ENCODE measurements at places on chromosomes 5 and 9.

DNA sequence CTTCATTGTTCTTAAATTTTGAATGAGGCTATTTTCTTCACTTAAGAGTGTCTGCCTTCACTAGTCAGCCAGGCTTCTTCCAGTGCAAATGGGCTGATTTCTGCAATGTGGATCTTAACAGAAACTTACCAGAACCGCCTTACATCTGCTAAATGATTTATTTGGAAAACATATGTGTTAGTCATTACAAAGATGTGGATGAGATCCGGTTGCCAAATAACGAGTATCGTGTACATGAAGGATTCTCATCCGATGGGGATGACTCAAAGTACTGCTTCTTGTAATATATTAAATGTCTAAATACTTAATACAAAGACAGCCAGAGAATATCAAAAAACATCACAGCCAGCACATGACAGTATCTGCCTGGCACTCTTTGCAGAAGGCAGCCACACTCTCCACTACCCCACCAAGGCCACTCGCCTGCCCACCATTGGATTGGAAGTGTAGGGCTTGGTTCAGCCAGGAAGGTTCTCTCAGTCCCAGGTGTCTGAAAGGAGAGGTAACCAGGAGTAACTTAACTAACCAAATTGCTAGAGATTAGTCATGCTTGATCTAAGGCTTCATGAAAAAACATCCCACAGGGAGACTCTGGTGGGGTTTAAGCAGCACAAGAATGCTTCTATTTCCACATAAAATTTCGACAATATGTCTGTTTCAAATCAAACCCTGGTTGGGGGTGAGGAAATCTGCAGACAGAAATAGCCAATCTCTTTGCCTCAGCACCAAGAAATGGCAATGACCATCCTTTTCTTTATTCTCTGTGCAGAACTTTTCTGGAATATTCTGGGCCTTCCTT is 174.8 kb downstream of the GADD45G start:
- no peak for DNase-seq

DNA sequence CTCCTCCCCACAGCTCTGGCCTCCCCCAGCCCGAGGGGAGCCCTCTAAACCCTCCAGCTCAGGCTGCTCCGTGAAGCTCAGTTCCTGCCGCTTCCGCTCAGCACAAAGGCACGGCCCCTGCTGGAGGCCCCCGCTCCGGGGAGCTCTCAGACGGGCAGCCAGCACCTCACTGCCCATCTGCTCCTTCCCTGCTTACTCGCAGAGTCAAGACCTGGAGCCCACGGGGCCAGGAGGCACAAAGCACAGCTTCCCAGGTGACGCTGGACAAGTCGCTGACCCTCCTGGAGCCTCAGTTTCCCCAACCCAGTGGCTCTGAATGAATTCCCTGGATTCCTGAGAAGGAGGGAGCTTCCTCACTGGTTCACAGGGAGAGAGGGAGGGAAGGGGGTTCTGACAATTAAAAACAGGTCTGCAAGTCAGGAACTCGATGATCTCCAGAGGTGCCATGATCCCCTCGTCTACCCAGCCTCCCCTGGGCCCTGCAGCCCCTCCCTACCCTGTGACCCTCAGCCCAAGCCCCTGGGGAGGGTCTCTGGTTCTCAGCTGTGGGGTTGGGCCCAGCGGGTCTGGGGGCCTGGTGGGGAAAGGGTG is 36.2 kb downstream of the VAV2 start:
- no peak for DNase-seq

GRCh38 chr5:82910905-82911304 is 166.3 kb downstream of the TMEM167A start:
- DNase-seq: no peak

- no peak for DNase-seq
Observed at GRCh38 chr5:84783003-84783402, 398.3 kb upstream of the EDIL3 start.

DNA sequence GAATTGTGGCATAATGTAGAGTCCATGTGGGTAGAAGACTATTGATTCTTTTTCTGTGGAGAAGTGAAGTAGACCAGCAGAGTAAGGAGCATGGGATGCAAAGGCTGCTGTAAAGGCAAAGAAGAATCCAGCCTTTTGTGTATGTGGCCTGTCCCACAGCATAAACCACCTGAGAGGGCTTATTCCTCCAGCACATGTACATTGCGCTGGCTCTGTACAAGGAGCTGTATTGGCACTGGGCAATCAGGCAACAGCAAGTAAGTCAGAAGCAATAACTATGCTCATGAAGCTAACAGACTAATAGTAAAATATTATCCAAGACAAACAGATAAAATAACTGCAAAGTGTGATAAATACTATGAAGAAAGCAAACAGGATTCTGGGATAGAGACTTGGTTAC is 86.2 kb downstream of the LURAP1L start:
- DNase-seq: no peak

DNA sequence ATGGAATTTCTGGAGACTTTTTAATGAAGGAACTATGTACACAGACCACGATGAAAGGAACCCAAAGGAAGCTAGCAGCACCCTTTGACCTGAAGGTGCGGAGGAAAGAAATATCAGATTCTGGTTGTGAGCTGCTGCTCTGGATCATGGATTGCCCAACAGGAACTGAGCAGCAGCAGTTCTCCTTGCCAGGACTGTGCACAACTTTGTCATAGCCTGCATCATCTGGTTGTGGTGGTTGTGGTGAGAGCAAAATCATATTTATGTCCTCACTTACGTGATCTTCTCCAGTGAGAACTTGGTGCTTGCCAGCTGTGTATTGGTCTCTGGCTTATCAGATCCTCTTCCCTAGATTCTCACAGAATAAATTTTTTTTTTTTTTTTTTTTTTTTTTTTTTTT is 70.7 kb upstream of the LPAR1 start:
- DNase-seq: no peak

- no peak for DNase-seq
Observed at GRCh38 chr5:13704396-13704795, 240.1 kb downstream of the DNAH5 start.

DNA sequence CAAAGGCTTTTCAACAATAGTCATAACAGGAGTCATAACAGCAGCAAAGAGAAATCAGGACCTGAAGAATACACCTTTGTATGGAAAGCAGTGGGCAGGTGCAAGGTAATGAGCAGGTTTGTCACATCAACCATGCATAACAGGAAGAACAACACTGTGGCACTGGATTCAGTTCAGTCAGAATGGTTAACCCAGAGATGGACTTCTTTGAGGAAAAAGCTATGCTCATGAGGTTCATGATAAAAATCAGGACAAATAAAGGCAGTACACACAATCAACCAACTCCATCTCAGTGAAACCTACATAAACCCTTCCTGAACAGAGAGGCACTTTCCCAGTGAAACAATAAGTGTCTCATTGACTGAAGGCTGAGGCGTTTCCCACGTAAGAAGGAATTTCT is 27.0 kb downstream of the ABITRAM start:
- DNase-seq: no peak

GRCh38 chr5:170430866-170431437 is 41.8 kb upstream of the KCNMB1 start:
- no peak for DNase-seq

DNA sequence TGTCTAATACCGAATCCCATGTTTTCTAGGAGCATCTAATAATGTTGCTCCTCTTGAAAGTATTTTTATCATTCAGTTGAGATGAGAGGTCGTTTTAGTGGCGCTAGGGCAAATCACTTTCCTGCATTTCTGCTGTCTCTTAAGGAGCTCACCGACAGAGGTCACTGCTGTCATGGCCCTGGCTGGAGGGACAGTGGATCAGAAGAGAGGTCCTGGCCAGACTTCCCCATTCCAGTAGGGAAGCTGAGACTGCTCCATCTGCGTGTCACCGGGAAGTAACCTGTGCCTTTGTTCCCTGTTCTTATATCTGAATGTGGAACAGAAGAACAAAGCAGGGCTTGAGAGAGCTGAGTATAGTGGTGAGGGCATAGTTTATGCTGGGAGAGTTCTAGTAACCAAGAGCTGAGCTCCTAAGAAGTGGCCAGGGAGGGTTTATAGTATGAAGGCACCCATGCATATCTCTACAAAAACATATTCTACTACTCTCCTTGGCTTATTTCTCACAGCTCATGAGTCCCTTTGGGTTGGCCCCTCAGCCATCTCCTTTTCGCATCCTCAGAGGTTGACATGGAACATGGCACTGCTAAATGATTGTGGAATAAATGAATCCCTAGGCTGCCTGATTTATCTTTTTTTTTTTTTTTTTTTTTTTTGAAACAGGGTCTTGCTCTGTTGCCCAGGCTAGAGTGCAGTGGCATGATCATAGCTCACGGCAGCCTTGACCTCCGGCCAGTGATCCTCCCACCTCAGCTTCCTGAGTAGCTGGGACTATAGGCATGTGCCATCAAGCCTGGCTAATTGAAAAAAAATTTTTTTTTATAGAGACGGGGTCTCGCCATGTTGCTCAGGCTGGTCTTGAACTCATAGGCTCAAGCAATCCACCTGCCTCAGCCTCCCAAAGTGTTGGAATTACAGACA is 27.2 kb downstream of the ATP6V0E1 start:
- DNase-seq: no peak

DNA sequence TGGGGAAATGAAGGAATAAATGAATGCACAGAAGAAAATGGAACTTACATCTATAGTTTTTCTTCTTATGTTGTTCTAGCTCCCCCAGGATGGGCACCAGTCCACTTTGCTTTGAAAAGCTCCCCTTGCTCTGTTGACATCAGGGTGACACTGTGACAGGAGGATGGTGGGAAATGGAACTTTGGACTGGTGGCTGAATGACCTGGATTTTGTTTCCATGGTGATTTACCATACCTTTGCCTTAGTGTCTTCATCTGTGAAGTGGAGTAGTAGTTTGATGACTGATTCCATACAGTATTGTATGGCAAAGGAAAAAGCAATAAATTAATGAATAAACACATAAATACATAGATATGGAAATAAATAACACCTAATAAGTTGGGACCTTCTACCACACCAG is 294.7 kb downstream of the KIF4B start:
- no peak for DNase-seq

GRCh38 chr5:58517198-58517597 is 26.0 kb downstream of the GAPT start:
- DNase-seq: no peak

DNA sequence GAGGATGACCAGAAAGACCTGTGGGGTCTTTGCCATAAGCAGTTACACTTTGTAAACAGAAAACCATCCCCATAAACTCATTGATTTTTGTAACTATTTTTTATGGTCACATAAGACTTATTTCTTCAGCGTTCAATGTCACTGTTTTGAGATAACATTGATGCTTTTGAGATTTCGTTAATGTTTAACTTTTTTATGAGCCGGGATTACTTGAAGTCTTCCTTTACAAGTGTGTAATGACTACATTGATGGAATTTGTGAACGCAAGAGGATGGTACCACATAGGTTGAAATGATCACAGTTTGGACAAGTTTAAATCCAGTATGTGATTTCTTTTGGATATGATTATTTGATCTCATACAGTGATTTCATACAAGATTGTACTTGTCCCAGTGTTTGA is 1.8 kb downstream of the SLC12A2 start:
- no peak for DNase-seq

GRCh38 chr9:84701801-84702200 is 32.3 kb downstream of the NTRK2 start:
- no peak for DNase-seq

GRCh38 chr5:151222054-151222789 is 1.7 kb downstream of the CCDC69 start:
- no peak for DNase-seq

- DNase-seq: no peak
Observed at GRCh38 chr5:170792878-170793277, 9.4 kb downstream of the GABRP start.

DNA sequence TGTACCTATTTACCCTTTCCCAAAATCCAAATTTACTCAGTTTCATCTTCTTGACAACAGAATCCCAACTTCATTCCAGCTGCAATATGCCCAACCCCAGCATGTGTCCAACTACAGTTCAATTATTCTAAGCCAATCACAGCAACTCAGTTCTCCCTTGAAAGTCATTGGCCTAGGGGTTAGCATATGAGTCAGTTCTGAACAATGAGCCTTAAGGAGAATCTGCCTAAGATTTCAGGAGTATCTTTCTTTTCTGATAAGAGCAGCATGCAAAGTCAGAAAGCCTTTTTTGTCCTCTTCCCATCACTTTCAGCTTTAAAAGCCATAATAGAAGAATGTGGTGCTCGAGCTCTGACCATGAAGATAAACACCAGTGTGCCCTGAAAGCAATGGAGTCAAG is 44.4 kb upstream of the RASGRF2 start:
- DNase-seq: no peak

- DNase-seq: no peak
Observed at GRCh38 chr5:139775872-139776271, 19.7 kb upstream of the PSD2 start.

DNA sequence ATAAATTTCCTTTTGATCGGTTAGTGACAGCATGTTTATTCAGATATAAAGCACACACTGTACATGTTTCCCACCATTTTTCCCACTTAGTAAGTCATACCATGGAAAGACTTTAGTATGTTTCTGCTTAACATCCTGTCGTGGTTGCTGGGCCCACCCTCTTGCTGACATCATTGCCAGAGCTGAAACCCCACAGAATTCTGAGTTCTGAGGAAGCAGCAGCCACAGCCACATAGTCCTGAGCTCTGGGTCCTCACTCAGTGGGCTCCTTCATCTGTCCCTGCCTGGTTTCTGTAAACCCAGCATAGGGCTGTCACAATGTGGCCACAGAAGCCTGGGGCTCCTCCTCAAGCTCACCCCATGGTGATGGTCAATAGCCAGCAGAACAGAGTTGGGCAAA is 441.5 kb downstream of the ENC1 start:
- DNase-seq: no peak

GRCh38 chr9:79989079-79989478 is 417.3 kb downstream of the TLE4 start:
- DNase-seq: no peak

DNA sequence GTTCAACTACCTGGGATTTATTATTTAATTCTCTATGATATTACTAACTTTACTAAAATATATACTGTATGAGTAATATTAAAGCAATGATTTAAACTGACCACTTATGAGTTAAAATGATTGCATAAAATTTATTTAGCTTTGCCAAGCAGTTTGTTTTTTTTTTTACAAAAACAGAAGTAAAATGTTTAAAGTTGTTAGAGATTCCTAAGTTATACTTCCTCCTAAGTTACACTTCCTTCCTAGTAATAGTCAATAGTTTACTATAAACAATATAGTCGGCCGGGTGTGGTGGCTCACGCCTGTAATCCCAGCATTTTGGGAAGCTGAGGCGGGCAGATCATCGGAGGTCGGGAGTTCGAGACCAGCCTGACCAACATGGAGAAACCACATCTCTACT is 23.7 kb upstream of the LRRC19 start:
- no peak for DNase-seq

Measured in stimulated activated CD4-positive, alpha-beta T cell treated with anti-CD3 and anti-CD28 coated beads, Interleukin-1b, Interleukin-23, amount 100 ng/mL, for 24 hours (primary cell).